ENCODE measurements at places on chromosomes 13 and 19.

GRCh38 chr19:4124638-4125037, 716 bp upstream of the MAP2K2 start:
- no peak for DNase-seq

GRCh38 chr19:58455306-58455705, 3.9 kb downstream of the ZNF324B start:
- no peak for DNase-seq

- no peak for DNase-seq
Observed at GRCh38 chr19:19276386-19276785, 3.3 kb upstream of the TM6SF2 start.

DNA sequence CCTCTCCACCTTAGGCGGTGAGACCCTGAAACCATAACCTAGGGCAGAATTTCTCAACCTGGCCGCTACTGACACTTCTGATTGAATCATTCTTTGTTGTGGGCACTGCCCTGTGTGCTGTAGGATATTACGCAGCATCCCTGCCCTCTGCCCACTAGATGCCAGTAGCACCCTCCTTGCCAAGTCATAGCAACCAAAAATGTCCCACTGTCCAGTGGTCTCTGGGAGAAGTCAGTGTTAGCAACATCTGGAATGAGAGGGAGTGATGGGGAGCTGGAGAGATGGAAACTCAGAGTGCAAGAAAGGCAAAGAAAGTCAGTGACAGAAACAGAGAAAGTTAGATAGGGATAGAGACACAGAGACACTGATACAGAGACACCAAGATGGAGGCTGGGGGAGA, 13.6 kb downstream of the KLK4 start:
- no peak for DNase-seq

GRCh38 chr13:106213028-106213757, 322.3 kb downstream of the EFNB2 start:
- no peak for DNase-seq

GRCh38 chr19:14580623-14581237, 2.2 kb upstream of the CLEC17A start:
- DNase-seq: peak; percentile 79

DNA sequence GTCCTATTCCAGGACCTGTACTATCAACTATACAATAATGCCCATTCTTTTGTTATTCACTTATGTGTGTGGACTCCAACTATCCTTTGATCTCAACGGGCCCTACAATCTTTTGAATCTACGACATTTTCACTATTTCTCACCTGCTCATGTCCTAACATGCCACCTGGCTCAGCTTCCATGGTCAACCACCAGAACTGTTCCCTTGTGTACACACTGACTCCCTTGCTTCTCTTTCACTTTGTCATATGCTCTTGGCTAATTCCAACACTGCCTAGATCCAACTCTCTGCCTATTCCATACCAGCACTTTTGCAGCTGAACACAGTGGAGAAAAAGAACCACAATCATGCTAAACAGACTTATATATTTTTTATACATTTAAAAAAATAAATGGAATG, 53.1 kb downstream of the MICU2 start:
- DNase-seq: no peak

DNA sequence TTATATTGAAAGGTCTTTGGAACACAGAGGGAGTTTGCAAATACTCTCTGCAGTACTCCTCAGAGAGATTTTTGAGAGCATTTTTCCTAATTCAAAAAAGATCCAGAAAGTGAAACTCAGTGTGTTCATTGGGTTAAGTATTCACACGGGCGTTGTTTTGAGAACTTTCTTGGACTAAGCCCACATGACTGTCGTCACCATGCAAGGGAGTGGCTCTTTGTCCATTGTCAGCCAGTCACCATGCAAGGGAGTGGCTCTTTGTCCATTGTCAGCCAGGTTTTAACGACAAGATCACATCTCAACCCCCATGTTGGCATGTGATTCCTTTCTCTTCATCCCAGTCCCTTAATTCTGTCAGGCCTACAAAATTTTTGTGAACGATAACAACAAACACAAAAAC, 81.2 kb upstream of the STK24 start:
- DNase-seq: no peak

DNA sequence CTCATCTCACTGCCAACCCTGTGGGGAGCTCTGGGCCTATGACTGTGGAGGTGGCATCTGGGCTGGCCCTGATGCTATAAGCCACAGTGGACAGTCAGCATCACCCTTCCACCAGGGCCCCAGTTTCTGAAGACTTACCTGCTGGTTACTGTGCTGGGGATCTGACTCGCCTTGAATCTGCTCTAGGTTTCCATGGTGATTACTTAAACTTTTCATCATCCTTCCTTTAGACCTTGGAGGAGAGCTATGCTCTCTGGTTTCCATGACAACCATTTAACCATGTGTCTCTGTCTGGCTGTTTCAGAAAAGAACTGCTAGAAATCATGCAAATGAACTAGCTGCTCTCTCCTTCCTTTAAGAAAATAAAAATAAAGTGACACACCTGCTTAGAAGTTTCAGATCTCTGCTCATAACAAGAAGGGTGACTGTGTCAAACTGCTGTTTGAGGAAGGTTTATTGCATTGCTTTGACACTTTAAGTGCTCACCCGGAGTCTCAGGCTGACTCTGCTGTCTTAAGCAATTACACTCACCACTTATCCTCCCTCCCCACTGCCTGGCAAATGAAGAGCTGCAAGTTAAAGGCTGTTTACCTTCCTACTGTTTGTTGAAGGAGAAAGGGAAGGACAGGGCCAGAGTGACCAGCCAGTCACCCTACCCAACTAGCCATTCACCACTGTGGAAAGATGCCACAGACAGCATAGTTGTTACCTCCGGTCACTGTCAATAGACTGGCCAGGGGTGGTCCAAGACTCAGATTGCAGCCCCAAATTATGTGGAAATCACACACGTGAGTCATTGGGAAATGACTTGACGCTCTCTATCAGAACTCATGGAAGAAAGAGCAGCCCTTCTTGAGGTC, 87.6 kb downstream of the HSPH1 start:
- peak; percentile 71 for DNase-seq

- DNase-seq: no peak
Observed at GRCh38 chr19:21308773-21309172, 20.4 kb downstream of the ZNF708 start.

GRCh38 chr13:75495938-75496337, 14.0 kb upstream of the TBC1D4 start:
- no peak for DNase-seq

GRCh38 chr19:53311044-53311443, 22.5 kb upstream of the ZNF845 start:
- no peak for DNase-seq

DNA sequence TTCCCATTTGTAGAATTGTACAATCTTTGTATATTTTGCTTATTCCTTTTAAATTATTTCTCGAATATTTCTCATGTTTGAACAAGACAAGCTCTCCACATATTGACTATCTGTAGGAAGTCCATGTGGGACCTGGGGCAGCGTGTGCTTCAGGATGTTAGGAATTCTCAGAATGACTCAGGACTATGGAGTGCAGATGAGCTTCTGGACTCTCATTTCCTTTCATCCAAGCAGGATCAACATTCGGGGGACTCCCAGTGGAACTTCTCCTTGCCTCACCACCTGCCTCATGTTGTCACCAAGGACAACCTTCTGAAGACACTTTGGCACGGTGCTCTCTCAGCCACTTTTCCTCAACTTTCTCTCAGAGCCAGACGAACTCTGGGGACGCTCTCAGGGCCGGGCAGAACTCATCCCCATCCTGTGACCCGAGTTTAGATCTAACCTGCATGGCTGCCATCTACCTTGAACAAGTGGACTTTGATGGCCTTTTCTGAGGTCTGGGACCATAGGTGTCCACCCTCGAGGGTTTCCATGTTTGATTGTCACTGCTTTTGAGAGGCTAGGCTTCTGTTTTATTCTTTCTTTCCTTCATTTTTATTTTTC, 441.7 kb downstream of the IRS2 start:
- DNase-seq: no peak

DNA sequence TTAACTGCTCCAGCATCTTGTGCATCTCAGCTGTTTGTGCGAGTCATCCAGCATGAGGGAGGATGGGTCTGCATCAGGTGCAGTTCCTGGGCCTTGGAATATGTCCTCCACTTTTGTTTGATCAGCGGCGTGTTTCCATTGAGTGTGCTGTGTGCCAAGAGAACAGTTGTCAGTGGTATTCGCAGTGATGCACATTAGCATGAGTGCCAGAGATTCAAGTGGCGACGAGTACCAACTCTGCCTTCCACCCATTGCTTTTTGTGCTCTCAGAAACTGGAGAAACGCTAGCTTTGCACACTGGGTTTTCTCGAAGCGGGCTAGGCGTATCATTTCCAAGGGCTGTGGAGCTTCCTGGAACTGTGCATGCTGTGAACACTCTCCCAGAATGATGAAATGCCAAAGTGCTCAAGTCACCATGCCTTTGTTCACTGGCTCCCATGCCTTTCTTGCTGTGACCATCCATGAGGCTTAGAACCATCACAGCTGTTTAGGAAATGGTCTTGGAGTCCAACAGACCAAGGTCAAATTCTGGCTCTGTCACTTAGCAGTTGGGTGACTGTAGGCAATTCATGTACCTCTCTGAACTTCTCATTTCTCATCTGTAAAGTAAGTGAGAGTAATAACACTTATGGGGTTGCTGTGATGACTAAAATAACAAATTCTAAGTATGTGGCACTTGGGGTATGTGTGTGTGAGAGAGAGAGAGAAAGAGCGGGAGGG, 18.4 kb downstream of the LRCH1 start:
- no peak for DNase-seq

GRCh38 chr13:103941506-103942140, 875.4 kb upstream of the SLC10A2 start:
- no peak for DNase-seq

- DNase-seq: no peak
Observed at GRCh38 chr13:69912630-69913029, 195.0 kb upstream of the ATXN8OS start.

GRCh38 chr19:1064661-1065605, 2.0 kb upstream of the ARHGAP45 start:
- peak; percentile 83 for DNase-seq

DNA sequence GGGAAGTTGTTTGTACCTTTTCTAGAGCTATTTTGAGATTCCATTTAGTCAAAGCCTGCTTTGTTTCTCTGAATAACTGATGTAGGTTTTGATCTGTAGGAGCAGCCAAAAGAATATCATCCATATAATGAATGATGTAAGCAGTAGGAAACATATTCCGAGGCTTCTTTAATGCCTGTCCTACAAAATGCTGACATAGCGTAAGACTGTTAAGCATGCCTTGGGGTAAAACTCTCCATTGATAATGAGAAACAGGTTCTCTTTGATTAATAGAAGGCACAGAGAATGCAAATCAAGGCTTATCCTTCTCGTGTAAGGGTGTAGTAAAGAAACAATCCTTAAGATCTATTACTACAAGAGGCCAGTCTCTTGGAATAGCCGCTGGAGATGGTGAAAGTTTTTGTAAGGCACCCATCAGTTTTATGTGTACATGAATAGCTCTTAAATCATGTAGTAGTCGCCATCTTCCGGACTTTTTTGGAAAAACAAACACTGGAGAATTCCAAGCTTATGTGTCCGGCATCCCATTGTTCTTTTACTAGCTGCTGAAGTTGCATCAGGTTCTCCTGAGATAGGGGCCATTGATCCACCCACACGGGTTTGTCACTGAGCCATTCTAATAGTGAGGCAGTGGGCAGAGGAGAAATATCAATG, 13.5 kb downstream of the FPR3 start:
- no peak for DNase-seq

GRCh38 chr19:33798681-33799111, 2.0 kb downstream of the KCTD15 start:
- DNase-seq: no peak

DNA sequence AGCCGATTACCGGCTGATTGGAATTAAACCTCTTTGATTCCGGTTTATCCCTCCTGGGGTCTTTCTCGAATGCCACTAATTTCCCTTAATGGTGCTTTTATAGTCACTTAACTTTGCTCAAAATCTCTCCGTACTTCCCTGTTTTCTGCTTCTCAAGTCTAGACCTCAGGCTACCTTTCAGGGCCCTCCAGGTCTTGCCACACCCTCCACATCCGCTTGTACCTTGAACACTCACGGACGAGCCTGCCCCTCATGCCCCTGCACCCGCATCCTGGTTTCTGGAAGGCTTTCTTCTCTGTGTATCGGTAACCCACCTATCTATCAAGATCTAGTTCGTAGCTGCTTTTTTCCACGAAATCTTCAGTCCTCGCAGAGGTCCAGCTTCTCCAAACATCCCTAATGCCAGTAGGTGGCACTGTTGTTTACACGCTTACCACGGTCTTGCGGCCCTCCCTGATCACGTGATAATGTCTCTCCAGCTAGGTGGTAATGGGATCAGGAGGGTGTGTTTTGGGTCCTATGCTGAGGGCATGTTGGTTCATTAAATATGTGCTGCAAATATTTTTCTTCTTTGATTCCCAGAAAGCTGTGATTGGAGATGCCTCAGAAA, 13.8 kb downstream of the ATP12A start:
- peak; percentile 61 for DNase-seq

DNA sequence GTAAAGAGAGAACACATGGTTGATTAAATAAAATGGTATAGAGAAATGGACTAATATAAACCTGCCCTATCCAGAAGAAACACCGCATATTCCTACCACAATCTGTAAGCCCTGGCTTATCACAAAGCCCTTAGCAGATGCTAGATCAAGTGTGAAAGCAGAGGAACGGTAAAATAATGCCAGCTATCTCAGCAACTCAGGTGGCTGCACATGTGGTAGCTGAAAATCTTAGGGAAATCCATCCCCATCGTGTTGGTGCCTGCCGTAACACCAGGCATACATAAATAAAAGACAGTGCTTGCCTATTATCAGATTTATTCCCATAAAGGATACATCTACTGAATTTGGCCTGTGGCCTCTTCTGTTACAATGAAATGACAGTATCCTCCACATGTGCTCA, 304.1 kb upstream of the MAB21L1 start:
- no peak for DNase-seq

DNA sequence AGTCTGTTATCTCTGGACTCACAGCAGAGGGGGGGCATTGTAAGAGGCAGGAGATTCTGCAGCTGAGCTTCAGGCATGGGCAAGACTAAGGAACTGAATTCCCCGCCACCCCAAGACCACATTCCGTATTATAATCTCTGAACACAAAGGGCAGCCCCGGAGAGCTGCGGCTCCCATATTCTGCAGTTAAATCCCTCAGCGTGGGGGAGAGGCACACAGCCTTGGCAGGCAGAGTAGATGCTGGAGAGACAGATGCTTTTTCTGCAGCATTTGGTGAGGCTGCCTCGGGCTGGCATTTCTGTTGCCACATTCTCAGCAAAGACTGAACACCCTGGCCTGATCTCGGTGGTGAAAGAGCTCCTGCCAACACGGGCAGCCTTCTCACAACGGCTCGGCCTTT, 12.9 kb downstream of the CHAF1A start:
- no peak for DNase-seq

- no peak for DNase-seq
Observed at GRCh38 chr19:19278315-19278714, 5.2 kb upstream of the TM6SF2 start.

All from activated CD4-positive, alpha-beta T cell treated with anti-CD3 and anti-CD28 coated beads for 48 hours (primary cell).